GM12878 (cell line): ENCODE measurements at places on chromosomes 6 and 20.

GRCh38 chr20:49603209-49603627 lies 35.3 kb upstream of the PTGIS start:
- DNase-seq = no peak

- DNase-seq = no peak
These were observed 4.6 kb upstream of the HIVEP1 start for GRCh38 chr6:12007473-12007872.

GRCh38 chr6:88119769-88120168 lies 46.4 kb downstream of the CNR1 start:
- DNase-seq = no peak

DNA sequence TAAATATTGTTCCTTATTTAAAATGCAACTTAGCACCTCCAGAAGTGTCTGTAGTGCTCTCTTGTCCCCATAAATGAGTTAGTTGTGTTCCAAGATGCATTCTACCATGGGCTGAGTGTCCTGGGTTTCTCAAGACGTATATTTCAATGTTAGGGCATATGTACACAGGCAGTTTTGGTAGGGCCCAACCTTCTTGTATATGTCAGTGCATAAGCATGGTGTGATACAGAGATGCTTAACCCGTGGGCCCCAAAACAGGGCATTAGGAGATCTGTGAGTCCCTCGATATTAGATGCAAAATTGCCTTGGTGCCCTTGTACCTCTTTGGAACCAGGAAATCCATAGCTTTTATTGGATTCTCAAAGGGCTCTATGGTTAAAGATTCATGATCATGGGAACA lies 91.5 kb upstream of the HIVEP1 start:
- DNase-seq = no peak

DNA sequence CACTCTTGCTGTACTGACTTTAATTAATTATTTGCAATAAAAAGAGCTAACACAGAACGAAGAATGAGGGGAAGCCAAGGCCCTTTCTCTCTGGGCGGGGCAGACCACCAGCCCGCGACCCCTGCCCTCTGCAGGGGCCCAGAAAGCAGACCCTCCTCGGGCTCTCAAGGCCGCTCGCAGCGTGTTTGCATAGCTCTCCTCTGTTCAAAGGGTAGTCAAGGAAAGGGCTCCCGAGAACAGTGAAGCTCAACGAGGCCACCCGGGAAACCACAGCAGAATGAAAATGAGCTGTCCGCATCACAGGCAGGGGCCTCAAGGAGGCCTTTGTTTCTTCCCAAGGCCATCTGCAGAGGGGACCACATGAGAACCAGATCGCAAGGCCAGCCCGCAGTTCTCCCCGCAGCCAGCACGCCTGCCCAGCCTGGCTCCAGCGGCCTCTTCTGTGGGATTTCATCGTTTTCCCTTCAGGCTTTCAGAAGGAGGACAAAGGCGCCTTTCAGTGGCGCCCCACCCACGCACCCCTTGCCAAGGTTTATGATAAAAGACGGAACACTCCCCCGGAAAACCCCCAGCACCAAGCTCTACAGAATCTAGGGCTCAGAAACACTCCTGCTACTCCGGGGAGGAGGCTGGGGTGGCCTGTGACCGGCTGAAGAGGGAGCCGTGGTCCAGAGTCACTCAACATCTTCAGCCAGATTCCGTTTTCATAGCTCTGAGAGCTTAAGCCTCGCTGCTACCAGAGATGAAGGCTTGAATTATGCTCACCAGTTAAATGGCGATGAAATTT lies 25.3 kb downstream of the ACSS1 start:
- no peak for DNase-seq

DNA sequence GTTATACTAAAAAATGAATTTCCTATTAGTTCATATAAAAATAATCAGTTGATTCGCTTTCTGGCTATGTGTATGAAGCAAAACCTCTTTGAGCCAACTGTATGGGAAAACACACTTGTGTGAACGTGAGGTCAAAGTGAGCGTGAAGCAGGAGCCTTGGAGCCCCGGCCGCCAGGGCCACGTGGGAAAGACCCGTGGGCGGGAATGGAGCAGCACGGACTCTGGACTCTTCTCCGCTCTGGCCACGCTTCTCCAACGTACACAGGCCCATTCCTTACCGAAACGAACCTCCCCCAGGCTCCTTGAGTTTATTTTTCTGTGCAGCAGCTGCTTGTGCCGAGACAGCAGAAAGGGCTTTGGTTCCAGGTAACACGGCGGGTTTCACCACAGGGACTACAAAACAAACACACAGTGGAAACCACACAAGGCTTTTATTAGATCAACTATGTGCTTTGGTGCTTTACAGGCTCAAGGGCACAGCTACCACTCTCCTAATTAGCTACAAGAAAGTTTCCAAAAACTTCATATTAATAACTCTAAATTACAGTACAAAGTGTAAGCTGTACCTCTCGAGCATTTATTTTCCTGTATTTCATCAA lies 62.7 kb downstream of the TAF4 start:
- no peak for DNase-seq

GRCh38 chr6:159693894-159694545 lies 979 bp upstream of the SOD2 start:
- no peak for DNase-seq

GRCh38 chr20:60117065-60117464 lies 158.8 kb downstream of the CDH26 start:
- no peak for DNase-seq

DNA sequence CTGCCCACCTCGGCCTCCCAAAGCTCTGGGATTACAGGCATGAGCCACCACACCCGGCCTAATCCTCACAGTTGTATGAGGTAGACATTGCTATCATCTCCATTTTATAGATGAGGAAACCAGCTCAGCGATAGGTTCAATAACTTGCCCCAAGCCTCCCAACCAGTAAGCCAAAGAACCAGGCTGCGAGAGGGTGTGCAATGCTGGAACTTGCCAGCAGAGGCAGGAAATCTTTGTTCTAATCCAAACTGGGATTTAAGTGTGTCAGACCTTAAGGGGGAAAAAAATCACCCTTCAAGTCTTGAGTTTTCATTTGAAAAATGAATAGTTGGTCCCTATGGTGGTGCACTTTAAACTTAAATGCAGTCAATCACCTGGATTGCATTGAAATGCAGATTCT lies 20.1 kb upstream of the RNGTT start:
- DNase-seq = no peak

DNA sequence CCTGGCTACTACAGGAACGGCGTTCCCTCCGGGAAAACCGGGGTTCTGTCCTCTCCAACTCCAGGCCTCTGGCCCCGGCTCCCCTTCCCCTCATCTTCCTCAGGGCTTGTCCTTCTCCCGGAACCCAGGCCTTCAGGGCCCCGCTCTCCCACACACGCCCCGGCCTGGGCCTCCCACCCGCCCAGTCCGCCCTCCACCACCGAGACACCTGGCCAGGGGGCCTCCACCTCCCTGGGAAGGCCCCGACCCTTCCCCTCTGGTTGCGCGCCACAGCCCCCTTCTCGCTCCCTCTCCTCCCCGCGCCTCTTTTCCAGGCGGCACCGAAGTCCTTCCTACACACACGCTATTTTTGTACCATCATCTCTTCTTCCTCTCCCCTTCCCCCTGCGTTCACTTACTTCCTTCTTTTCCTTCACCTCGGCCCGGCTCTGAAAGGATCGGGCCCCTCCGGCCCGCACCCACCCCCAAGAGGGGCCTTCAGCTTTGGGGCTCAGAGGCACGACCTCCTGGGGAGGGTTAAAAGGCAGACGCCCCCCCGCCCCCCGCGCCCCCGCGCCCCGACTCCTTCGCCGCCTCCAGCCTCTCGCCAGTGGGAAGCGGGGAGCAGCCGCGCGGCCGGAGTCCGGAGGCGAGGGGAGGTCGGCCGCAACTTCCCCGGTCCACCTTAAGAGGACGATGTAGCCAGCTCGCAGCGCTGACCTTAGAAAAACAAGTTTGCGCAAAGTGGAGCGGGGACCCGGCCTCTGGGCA lies 1.3 kb upstream of the SIRPA start:
- DNase-seq = no peak

DNA sequence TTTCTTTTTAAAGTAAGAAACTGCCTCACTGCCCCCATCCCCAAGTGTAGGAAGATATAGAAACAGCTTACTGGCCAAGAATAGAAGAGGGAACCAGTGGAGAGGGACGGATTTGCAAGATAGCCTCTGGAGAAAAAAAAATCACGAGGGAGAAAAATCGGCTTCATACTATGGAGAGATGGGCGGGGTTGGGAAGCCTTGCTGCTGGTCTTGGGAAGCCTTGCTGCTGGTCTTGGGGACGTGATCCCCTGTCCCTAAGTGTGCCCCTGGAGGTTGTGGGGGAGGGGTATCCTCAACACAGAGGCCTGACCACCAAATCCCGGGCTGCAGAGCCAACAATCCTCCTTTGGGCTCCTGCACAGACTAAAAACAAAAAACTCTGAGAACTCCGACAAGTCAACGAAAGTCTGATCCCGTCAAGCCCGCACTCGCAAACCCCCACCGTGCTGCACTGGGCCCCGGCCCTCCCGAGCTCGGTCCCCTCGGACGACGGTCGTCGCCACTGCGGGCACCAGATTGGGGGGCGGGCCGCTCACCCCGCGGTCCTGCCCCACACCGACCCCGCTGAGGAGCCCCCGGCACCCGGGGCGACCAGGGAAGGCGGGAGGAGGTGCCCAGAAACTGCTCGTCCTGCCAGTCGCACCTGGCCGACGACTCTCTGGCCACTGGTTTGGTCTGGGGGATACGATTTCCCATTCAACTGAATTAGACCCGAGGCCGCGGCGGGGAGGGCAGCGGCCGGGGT lies 750 bp downstream of the MAP7 start:
- no peak for DNase-seq

DNA sequence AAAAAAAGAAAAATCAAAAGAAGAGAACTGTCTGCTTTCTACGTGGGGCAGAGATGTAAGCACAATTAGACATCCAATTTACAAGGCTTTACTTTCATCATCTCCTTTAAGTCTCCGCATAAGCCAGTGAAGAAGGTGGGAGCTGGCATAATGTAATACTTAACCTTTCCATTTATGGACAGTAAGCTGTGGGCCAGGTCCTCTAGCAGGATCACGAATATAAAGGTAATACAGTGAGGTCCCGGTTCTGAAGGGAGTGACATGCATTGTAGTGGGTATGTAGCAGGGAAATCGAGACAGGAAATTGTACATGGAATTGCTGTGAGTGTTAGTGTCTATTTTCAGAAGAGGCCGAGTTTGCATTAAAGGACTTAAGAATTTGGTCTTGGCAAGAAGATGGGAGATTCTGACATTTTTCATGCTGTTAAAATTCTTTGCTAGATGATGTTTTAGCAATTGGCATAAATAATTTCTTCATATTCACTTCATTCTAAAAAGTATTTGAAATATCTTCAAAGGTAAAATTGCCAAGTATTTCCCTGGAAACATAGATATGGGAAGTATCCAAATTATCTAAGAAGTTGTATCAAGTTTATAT lies 20.4 kb upstream of the POPDC3 start:
- no peak for DNase-seq

DNA sequence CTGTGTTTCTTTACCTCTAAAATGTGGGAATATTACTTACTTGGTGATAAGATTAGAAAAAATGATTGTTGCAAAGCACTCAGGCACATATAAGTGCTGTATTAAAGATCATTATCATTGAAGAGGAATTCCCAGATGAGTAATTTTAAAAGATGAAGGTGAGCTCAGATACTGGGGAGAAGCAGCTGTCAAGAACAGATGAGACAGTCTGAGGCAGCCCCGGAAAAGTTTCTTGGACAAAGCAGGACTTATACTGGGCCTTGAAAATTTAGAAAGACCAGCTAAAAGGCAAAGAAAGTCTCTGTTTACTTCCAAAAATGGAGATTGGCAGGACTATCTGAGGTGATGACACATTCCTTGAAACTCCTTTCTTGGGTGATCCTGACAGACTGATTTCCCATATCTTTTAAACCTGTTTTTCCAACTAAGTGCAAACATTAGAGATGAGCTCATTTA lies 93.8 kb upstream of the MARCKS start:
- no peak for DNase-seq
